ENCODE measurements at places on chromosomes 4 and X.
A peak's percentile ranks its signal among the peaks of the same experiment; 100 is the strongest.

DNA sequence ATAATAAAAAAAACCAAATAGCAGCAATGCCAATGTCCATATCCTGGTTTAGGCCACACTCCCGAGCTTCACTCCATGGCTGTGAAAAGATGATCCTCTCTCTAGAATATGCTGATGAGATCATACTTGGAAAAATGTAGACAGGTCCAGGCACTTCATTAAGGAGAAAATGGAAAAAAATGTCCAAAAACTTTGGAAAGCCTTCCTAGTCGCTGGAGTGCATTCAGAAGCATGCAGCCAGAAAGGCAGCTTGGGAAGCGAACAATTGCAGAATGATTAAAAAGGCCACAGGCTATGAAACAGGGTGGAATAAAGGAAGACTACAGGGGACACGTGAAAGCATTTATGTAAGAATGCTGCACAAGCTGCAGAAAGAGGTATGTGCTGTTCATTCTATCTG, 165.6 kb upstream of the HCCS start:
- DNase-seq: no peak

DNA sequence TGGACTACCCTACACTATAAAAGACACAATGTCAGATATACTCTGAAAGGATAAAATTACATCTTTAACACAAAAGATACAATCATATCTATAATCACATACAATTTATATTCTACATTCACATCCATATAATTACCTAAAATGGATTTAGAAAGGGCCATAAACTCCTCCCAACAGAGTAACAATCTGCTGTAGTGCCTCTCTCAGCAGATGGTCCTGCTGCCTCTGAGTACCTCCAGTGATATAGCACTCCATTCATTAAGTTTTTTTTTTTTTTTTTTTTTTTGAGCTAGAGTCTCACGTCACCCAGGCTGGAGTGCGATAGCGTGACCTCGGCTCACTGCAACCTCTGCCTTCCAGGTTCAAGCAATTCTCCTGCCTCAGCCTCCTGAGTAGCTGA, 7.4 kb downstream of the ANKRD37 start:
- peak; percentile 13 for DNase-seq

DNA sequence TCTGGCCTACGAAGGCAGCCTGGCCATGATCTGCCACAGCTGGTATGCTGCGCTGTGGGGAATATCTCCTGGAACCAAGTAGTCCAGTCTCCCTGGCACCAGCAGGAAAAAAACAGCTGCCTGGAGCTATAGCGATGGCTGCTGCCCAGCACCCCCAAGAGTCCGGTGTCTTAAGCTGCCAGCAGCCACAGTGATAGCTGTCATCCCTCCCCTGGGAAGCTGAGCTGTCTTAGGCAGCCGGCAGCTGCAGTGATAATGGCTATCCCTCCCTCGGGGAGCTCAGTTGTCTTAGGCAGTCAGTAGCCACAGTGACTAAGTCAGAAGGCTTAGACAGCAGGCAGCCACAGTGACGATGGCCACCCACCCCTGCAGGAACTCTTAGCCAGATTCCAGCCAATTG, 205.1 kb downstream of the STPG2 start:
- DNase-seq: no peak

DNA sequence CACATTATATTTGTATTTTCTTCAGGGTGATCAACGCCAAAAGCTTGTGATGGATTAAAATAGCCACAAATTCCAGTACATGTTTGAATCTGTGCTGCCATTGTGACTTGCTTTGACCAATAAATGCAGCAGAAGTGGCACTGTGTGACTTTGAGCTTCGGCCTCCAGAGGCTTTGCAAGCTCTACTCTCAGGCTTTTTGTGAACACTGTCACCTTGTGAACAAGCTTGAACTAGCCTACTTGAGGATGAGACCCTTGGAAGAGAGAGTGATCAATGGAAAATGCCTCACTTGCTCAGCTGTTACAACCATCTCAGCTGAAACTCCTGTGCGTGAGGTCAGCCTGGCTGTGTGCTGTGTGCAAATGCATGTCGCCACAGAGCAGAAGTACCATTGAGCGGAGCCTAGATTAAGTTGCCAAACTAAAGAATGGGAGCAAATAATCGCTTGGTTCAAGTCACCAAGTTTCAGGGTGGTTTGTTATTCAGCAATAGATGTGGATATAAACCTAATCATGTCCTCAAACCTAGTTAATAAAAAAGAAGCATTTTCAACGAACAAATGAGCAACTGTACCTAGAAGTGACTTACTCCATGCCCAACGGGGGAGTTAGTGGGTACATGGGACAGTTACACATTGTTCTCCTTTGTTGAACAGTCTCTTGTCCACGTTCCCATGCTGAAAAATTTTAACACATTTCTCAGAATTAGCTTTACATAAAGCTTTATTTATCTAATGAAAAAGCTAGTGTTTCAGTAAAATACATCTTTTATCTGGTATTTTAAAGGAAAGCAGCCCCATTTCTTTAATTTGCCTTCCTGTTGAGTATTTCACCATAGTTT, 23.5 kb downstream of the NOA1 start:
- no peak for DNase-seq

GRCh38 chr4:101262683-101263082, 84.6 kb downstream of the PPP3CA start:
- no peak for DNase-seq

DNA sequence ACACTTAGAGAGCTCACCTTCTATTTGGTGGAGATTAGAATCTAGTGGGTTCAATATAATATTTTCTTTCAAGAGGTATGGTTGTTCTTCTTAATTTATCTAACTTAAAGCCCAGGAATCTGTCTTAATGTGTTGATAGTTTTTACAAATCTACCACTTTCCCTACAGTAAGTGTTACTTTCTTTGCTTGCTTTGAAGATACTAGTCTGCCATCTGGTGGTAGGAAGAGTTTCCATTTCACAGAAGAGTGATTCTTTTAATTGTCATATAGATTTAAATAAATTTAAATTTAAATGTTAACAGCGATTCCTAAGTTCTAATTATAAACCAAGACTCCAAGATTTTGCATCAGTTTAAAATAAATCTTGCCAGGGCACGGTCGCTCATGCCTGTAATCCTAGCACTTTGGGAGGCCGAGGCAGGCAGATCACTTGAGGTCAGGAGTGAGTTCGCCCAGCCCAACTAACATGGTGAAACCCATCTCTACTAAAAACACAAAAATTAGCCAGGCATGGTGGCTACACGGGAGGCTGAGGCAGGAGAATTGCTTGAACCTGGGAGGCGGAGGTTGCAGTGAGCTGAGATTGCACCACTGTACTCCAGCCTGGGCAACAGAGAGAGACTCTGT, 43.5 kb downstream of the NUDT9 start:
- no peak for DNase-seq

DNA sequence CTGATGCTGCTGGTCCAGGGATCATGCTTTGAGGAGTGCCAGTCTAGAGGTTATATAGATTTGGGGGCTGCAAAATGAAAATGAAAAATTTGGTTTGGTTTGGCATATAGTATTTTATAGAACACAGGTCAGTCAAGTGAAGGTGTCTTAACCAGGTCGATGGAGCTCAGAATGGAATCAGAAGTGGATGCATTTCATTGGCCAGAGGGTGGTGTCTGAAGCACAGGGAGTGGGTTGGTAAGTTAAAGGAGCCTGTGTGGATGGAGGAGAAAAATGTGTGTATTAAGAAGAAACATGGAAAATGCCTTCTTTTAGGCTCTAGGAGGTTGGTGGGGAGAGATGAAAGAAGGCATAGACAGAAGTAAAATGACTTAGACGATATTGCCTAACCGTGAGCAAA, 8.6 kb downstream of the GALNT7 start:
- DNase-seq: no peak

- no peak for DNase-seq
Observed at GRCh38 chr4:97475621-97476020, 667.7 kb downstream of the STPG2 start.

GRCh38 chr4:152424977-152425376, 110.9 kb downstream of the FBXW7 start:
- no peak for DNase-seq

- no peak for DNase-seq
Observed at GRCh38 chrX:43643662-43644061, 12.4 kb upstream of the MAOA start.

- DNase-seq: no peak
Observed at GRCh38 chrX:34624416-34624815, 32.7 kb downstream of the TMEM47 start.

- DNase-seq: no peak
Observed at GRCh38 chr4:129328162-129328561, 232.2 kb downstream of the C4orf33 start.

DNA sequence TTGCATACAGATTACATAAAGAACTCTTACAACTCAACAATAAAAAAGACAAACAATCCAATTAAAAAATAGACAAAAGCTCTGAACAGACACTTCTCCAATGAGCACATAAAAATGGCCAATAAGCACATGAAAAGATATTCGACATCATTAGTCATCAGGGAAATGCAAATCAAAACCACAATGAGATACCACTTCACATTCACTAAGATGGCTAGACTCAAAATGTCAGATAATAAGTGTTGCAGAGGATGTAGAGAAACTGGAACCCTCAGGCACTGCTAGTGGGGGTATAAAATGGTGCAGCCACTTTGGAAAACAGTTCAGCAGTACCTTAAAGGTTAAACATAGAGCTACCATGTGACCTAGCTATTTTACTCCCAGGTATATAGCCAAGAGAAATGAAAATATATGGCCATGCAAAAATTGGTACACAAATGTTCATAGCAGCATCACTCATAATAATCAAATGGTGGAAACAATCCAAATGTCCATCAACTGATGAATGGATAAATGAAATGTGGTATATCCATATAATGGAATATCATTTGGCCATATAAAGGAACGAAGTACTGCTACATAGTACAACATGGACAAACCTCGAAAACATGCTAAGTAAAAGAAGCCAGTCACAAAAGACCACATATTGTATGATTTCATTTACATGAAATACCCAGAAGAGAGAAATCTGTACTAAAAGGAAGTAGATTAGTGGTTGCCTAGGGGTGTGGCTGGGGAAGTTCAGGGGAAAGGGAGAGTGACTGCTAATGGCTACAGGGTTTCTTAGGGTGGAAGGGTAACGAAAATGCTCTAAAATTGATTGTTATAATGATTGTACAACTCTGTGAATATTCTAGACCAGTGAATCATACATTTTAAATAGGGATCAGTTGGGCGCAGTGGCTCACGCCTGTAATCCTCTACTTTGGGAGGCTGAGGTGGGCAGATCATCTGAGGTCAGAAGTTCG, 29.4 kb downstream of the SASH3 start:
- no peak for DNase-seq

DNA sequence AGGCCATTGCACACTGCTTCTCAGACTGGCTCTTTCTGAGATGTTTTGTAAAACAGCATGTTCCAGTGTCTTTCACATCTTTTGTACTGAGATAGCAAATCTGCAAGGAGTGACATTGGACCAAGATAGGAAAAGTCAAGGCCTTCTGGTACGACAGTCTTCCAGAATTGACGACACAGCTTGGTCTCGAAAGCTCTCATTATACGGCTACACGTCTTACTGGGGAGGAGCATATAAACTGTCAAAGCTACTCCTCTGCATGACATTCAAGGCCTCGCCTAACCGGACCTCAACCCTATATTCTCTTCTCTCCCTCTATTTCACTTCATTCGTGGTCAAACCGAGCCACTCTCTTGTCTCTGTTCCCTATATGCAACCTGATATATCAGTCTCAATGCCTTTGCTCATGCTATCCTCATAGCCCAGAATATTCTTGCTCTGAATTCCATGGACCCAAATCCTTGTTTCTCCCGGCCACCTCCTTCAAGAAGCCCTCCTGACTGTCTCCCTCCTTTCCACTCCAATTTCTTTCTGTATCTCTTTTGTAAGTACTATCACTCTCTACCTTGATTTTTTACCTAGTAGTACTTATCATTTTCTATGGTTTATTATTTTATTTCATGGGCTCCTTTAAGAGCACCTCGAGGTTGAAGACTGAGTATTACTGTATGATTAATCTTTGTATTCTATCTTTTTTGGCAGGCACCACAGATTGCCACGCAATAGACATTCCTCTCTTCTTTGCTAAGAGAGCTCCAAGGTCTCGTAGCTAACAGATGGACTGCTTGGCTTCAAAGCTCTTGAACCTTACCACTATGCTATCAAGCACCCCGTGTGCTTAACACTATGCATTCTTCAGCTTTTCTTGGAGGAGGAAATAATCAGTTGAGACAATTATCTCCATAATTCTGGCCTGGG, 35.1 kb downstream of the RBM47 start:
- no peak for DNase-seq

GRCh38 chr4:183424109-183424744, 20.2 kb upstream of the CDKN2AIP start:
- no peak for DNase-seq

GRCh38 chr4:148054275-148054674, 322.4 kb downstream of the ARHGAP10 start:
- peak; percentile 44 for DNase-seq

DNA sequence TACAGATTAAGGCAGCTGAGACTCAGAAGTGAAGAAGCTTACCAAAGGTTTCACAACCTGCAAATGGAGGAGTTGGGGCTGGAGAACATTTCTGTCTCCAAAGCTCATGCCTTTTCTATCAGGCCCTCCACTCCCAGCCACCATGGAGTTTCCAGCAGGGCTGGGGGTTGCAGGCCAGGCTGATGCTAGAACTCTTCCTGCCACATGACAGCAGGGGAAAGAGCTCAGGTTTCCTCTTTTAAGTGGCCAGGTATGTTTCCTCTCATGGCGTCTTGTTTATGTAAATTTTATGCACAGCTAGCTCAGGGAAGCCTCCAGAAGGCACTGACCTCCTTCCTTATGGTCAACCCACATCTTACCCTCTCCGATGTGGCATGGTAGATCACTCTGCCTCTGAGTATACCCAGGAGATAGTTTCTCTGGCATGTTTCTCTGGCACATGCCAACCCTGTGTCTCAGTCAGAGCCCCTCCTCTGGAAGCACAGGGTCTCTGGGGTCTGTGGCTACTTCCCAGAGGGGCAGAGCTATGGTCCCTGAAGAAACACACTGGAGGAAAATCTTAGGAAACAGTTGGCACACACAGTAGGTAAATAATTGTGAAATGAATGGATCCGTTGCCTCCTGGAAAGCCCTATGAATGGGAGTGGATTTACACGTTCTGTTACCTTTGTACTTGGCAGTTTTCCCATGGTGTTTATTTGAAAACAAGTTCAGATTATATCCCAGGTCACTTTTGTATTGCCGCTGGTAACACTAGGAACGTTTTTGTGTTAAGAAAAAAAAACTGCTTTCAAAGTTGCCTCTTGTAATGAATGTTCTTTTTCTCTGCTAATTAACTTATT, 28.9 kb downstream of the PDK3 start:
- no peak for DNase-seq

- peak; percentile 6 for DNase-seq
Observed at GRCh38 chr4:64158648-64159326, 250.5 kb downstream of the TECRL start.

DNA sequence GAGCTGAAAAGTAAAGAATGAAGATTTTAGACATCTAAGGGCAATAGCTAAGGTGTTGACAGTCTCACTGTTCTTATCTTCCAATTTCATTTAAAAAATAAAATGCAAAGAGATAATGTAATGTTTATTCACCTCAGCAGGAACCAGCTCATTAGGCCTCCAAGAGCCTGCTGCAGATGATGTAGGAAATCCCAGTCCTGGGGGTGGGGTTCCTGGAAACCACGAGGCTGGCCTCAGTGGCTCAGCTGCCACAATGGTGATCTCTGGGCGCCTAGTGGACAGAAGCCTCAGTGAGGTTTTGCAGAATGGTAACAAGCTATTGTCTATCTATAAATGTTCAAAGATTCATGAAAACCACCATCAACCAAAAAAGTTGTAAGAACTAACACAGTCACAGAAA, 77.3 kb downstream of the RPS3A start:
- no peak for DNase-seq

- no peak for DNase-seq
Observed at GRCh38 chr4:77619408-77619807, 13.8 kb downstream of the CXCL13 start.

- DNase-seq: no peak
Observed at GRCh38 chr4:68658672-68659071, 11.8 kb downstream of the UGT2B15 start.

Data from DMS 273 treated with DMSO at 0.1 percent for 48 hours (cell line).